ENCODE measurements at places on chromosomes 16 and 17.

DNA sequence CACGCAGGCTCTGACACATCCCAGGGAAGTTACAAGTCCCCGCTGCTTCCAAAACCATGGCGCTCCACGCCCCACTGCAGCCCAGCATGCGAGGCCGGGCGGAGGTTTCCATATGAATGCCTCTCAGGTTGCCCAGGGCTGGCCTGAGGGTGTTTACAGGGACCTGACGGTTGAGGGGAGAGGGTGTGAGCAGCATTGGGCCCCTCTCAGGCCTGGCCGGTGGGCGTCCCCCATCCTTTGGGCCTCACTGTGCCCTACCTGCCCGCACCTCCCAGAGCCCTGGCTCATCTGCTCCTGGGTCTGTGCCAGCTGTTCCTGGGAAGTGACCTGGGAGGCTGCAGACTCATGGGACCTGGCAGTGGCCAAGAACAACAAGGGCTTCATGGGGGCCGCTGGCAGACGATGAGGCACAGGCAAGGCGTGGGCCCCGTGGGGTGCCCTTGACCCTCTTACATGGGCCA is 173.5 kb downstream of the C16orf95 start:
- no peaks in the 10 kb centered on the region for H3K4me1 ChIP-seq
- no peaks in the 10 kb centered on the region for H3K36me3 ChIP-seq

DNA sequence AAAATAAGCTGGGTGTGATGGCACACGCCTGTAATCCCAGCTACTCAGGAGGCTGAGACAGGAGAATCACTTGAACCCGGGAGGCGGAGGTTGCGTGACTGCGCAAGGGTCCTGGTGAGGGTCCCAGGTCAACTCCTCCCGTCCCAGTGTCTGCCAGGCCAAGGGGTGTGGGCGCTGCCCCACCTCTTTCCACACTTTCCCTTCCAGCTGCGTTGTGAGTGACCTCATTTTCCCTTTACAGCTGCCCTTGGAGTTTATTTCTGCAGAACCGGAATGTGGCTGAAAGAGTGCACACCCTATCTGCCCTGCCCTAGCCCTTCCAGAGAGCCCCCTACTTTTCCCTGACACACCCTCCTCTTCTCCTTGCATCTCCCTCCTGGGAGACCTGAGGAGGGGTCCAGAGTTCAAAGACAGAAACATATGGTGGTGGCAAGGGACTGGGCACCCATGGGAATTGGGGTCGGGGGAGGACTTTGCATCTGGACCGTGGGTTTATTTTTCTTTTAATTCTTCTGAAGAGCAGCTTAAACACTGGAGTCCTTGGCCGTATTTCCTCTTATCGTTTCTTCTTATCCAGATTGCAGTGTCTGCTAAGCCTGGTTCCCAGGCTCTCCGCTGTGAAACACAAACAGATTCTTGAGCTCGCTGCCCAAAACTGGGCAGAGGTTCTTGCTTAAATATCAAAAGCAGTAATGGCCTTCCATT is 20.9 kb downstream of the MRC2 start:
- H3K4me1 ChIP-seq = peaks cover 37% of the 10 kb centered on the region
- H3K27me3 ChIP-seq = no peaks in the 10 kb centered on the region
- peak overlapping the region; percentile 8 for H3K27ac ChIP-seq
- DNase-seq = peak; percentile 75
- H3K4me3 ChIP-seq = peak overlapping the region; percentile 7

DNA sequence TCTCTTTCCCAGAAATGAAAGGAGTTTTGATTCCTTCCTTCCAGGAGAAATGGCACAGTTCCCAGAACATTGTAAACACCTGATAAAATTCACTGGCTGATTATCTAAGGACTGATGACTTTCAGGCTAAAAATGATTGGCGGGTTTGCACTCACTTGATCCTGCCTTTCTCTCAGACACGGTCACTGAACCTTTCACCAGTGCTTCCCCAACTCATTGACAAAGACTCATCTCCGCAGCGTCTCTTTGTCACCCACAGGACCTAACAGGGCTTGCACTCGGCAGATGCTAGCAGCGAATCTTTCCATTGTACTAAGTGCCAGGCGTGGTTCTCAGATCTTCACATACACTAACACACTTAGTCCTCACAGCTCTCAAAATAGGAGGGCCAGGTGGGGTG is 7.3 kb upstream of the DHRS7C start:
- no peak overlapping the region for H3K4me3 ChIP-seq
- H3K36me3 ChIP-seq = no peaks in the 10 kb centered on the region
- no peaks in the 10 kb centered on the region for H3K4me1 ChIP-seq
- no peaks in the 10 kb centered on the region for H3K27me3 ChIP-seq

- H3K27me3 ChIP-seq = no peaks in the 10 kb centered on the region
- DNase-seq = no peak
- no peak overlapping the region for H3K4me3 ChIP-seq
- no peaks in the 10 kb centered on the region for H3K36me3 ChIP-seq
Measured at GRCh38 chr17:80485846-80486245, 9.4 kb upstream of the NPTX1 start.

DNA sequence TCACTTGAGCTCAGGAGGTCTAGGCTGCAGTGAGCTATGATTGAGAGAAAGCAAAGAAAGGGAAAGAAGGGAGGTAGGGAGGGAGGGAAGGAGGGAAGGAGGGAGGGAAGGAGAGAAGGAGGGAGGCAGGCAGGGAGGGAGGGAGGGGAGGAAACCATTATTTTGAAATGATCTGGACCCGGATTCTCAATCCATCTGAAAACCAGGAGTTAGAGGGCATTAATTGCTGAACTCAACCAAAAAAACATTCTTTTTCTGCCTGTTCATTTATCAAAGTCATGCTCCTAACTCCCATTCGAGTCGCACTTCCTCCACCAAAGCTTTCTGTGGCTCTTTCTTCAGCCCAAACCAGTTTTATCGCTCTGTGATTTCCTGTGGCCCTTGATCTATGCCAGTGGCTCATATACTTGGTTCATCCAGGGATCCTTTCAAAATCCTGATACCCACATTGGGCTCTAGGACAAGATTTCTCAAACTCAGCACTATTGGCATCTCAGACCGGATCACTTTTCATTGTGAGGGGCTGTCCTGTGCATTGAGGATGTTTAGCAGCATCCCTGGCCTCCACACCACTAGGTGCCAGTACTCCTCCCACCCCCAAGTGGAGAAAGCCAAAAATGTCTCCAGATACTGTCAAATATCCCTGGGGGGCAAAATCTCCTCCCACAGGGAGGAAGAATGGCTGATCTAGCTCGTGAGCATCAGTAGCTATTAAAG is 38.2 kb downstream of the CMTM4 start:
- H3K27ac ChIP-seq = no peak overlapping the region
- H3K4me1 ChIP-seq = peaks cover 31% of the 10 kb centered on the region
- no peaks in the 10 kb centered on the region for H3K27me3 ChIP-seq

DNA sequence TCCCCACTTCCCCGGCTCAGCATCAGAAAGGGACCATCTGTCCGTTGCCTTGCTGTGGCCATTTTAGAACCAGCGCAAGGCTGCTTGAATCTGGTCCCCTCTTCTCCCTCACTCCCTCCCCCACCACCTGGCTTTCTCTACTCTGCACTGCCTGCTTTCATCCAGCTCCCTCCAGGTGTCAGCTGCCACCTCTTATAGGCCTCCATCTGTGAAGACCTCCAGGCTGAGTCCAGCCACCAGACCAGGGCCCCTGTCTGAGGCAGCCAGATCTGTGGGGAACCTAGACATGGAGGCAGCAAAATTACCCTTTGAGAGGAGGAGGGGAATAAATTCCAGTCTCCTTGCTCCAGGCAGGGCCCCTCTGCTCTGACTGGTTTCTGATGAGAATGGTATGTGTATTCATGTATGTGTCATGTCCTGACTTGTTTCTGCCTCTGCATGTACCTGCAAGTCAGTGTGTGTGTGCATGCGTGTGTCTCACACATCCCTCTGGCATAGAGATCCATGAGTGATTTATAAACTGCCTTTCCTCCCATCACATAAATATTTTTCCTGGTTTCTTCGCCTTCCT is 21.1 kb downstream of the MINK1 start:
- H3K27me3 ChIP-seq = no peaks in the 10 kb centered on the region
- peaks cover 73% of the 10 kb centered on the region for H3K4me1 ChIP-seq
- peak overlapping the region; percentile 73 for H3K27ac ChIP-seq
- no peaks in the 10 kb centered on the region for H3K36me3 ChIP-seq
- DNase-seq = no peak

- H3K36me3 ChIP-seq = no peaks in the 10 kb centered on the region
- no peak for DNase-seq
- no peaks in the 10 kb centered on the region for H3K27me3 ChIP-seq
- no peak overlapping the region for H3K4me3 ChIP-seq
Measured at GRCh38 chr17:74146196-74146595, 57.3 kb upstream of the RPL38 start.

GRCh38 chr16:55710466-55710865 is 54.7 kb downstream of the SLC6A2 start:
- H3K27ac ChIP-seq = no peak overlapping the region
- no peaks in the 10 kb centered on the region for H3K27me3 ChIP-seq
- no peaks in the 10 kb centered on the region for H3K4me1 ChIP-seq

DNA sequence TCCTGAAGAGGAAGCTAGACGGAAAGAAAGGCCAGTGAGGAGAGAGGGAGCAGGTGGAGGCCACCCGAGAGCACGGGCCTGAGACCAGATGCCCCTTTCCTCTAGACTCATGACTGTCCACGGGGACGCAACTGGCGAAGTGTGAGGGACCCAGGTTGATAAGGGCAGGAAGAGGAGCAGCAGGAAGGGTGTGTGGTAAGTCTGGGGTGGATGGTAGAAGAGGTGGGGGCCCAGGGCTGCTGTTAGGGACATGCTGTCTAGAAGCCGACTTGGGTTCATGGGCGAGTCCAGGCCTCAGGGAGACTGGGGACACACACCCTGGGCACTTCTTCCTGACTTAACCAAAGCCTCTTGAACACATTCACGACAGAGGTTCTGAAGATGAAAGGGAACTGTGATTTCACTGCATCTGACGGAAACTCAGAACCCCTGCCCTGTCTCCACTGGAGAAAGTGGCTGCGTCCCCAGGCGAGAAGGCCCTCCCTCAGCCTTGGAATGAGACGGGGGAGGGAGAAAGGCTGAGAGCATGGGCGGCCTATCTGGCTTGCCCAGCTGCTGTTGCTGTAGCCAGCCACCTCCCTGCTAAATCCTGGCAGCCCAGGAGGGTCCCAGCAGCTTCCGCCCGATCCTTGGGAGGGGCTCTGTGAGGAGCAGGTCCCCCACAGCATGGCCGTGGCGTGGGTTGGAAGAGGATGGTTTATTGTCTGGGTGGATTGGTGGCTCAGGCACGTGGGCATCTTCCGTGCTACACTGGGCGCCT is 6.0 kb downstream of the HIC1 start:
- no peak overlapping the region for H3K4me3 ChIP-seq
- no peaks in the 10 kb centered on the region for H3K36me3 ChIP-seq
- peaks cover 62% of the 10 kb centered on the region for H3K4me1 ChIP-seq
- H3K27ac ChIP-seq = peak overlapping the region; percentile 95
- no peak for DNase-seq
- no peaks in the 10 kb centered on the region for H3K27me3 ChIP-seq
